GM23248 (cell line): ENCODE measurements at places on chromosomes 4 and X. TPM values are rescaled to one million over a fixed set of nuclear protein-coding genes. Genes with fewer than 3 reads are reported as not detected.

DNA sequence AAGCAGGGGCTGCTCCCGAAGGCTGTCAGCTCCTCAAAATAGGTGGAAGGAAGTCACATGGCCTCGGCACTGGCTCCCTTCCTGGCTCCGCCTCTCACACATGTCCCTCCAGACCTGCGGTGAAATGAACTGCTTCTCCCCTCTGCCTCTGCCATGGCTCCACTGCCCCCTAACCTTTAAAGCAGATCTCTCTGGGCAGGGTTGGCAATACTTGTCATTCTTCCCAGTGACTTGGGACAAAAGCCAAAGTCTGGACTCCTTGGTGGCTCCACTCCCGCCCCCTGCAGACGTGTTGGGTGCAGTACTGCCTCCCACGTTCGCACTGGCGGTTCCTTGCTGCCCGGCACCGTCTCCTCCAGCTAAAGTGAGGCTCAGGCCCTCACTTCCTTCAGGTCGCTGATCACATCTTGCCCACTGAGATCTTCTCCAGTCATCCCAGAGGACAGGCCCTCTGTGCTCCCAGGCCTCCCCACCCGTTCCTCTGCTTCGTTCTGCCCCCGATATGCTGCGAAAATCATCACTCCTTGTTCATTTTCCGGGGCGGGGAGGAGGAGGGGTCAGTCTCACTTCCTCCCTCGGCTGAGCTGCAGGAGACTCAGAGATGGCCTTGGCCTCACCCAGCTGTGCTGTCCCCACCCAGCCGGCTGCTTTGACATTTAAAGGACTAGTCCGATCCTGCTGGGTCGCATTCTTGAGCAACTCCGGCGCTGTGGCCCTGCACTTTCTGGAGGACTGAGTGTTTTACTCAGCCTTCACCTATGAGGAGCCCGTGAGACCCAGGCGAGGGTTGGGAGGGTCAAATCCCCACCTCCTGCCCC is 97.4 kb downstream of the PHKA2 start:
- peak; percentile 74 for DNase-seq

DNA sequence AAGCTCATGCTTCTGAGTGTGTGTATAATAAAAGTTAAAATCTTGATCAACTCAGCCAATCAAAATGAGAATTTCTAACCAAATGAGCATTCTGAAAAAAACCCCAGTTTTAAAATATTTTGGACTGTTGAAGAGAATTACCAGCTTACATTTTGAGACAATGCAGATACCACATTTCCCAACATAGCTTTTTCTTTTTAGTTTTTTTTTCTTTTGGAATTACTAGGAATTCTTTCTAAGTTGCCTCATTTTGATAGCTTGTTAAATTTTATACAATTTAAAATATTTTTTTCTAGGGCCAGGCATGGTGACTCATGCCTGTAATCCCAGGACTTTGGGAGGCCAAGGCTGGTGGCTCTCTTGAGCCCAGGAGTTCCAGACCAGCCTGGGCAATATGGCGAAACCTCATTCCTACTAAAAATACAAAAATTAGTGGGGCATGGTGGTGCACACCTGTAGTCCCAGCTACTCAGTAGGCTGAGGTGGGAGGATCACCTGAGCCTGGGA is 2.2 kb downstream of the RP2 start:
- peak; percentile 36 for DNase-seq

GRCh38 chr4:169305173-169305572 is 34.4 kb upstream of the SH3RF1 start:
- DNase-seq, result no peak

- DNase-seq, result no peak
Measured at GRCh38 chr4:56050625-56051024, 101.9 kb downstream of the CEP135 start.

DNA sequence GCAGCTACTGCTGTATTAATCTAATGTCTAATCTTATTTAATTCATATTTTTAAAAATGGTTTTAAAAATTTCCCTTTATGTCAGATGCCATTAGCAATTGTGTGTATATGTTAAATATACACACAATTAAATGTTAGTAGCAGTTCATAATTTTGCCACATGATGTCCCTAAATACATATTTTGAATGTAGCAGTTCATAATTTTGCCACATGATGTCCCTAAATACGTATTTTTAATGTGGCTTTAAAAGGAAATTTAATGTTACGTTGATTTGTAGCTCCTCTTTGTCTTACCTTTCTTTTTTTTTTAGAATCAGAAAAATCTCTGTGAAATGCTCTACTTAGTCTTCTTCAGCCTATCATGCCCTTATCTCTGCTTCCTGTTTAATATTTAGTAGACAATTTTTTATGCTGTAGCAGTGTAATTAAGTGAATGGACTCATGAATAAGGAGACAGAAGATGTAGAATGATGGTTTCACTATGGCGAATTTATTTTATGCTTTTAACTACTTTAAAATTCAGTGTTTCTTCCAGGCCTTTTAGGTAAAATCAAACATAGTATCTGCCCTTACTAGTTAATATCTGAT is 26.1 kb downstream of the RBM46 start:
- peak; percentile 60 for DNase-seq

GRCh38 chr4:16226816-16227461 is 668 bp upstream of the TAPT1 start:
- DNase-seq, result peak; percentile 66

- DNase-seq, result no peak
Measured at GRCh38 chrX:138492371-138492770, 219.1 kb downstream of the FGF13 start.

GRCh38 chr4:150746156-150746555 is 164.2 kb downstream of the MAB21L2 start:
- DNase-seq, result no peak

- DNase-seq, result no peak
Measured at GRCh38 chr4:125837493-125838201, 522.9 kb downstream of the FAT4 start.

- DNase-seq, result peak; percentile 48
Measured at GRCh38 chrX:46722742-46723568, 36.0 kb downstream of the SLC9A7 start.

GRCh38 chrX:2846992-2847391 is 18.3 kb downstream of the GYG2 start:
- no peak for DNase-seq

DNA sequence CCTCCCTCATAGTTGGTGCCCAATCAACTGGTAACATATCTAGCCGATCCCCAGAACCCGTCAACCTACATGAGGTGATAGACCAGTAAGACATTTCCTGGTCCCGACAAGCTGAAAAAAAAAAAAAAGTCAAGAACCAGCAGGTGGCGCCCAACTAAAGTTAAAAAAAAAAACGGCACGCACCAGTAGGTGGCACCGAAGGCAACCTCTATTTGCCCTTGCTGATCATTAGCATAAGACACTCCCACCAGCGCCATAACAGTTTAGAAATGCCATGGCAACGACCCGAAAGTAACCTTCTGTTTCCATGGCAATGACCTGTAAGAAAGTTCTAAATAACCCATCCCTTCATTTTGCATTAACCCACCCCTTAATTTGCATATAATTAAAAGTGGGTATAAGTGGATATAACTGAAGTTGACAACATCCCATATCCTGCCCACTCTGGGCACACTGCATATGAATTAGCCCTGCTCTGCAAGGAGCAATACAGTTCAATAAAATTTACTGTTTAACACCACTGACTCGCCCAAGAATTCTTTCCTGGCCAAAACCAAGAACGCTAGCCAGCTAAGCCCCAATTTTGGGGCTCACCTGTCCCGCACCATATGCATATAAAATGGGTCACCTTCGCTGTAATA is 83.9 kb upstream of the SPANXB1 start:
- DNase-seq, result peak; percentile 73

The AP1AR gene
- 20.4 and 21.7 TPM in 2 replicates for polyA plus RNA-seq

The FUNDC1 gene
- polyA plus RNA-seq, result 13.9 and 14.8 TPM in 2 replicates

The GABRE gene
- polyA plus RNA-seq, result 13.0 and 19.4 TPM in 2 replicates

The TRMT2B gene
- 8.3 and 8.5 TPM in 2 replicates for polyA plus RNA-seq

The TRIML2 gene
- polyA plus RNA-seq, result not detected in 2 replicates
